Anterior cingulate cortex (tissue), 58 donors: ENCODE measurements at places on chromosomes 11 and 22.

DNA sequence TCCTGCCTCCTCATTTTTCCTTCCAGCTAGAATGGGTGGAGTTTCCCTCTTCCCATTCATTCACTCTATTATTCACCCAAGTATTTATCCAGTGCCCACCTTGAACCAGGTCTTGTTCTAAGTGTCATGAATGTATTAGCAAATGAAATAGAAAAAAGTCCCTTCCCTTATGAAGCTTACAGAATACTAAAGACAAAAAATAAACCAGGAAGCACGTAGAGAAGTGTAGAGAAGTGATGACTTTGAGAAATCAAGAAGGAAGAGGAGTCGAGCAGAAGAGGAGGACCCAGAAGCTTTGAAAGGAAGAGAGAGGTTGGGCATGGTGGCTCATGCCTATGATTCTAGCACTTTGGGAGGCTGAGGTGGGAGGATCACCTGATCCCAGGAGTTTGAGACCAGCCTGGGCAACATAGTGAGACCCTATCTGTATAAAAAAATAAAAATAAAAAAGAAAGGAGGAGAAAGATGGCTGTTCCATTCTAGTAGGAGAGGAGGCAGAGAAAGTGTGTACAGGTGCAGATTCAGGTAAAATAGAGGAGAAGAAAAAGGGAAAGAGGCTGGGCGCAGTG lies 17.1 kb upstream of the SYVN1 start:
- no peak for DNase-seq

DNA sequence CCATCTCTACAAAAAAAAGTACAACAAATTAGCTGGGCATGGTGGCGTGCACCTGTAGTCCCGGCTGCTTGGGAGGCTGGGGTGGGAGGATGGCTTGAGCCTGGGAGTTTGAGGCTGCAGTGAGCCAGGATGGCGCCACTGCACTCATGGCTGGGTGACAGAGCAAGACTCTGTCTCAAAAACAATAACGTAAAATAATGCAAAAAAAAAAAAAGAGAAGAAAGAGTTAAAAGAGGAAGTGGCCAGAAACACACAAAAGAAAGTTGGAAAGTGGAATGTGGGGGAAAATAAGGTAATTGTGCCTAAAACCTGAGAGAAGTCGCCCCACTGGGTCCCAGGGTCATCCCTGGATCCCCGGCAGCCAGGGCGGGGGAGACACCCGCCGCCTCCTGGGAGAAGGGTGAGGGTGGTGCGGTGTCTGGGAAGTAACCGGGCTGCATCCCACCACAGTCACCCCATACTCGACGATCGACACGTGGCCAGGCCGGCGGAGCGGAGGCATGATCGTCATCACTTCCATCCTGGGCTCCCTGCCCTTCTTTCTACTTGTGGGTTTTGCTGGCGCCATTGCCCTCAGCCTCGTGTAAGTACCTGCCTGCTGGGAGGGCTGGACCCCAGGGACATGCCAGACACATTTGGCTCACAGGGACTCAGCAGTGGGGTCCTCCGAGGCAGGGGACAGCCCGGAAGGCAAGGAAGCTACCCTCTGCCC lies 8.1 kb downstream of the UPK3A start:
- DNase-seq = no peak

DNA sequence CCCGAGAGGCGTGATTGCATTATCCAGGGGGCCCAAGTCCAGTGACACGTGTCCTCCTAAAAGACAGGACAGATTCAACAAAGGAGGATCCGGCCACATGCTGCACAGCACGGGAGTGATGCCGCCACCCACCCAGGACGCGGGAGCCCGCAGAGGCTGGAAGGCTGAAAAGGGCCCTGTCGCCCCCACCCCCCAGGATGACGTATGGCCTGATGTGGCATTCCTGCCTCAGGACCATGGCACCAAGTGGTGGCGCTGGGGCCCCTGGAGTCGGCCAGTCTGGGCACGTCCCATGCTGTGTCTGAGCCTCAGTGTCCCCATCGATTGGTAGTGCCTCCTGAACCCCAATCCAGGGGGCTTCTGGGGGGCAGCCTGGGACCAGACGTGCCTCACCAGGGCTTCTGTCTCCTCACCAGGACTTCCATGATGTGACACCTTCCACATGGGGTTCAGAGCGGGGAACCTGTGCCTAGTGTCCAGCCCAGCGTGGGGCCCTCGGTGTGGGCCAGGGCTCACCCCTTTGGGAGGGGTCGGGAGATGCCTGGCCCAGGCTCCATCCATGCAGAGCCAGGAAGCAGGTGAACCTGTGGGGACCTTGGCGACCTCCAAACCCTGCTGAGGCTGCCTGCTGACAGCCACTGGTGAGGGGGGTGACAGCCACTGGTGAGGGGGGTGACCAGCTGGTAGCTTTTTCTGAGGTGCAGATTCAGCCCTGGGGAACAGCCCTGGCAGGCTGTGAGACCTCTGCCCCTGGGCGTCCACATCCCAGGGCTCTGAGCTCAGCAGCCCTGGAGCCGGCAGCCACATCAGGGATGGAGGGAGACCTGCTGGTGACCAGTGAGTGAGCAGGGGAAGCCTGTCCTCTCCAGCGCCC lies 75.3 kb downstream of the KCNQ1 start:
- DNase-seq = no peak

DNA sequence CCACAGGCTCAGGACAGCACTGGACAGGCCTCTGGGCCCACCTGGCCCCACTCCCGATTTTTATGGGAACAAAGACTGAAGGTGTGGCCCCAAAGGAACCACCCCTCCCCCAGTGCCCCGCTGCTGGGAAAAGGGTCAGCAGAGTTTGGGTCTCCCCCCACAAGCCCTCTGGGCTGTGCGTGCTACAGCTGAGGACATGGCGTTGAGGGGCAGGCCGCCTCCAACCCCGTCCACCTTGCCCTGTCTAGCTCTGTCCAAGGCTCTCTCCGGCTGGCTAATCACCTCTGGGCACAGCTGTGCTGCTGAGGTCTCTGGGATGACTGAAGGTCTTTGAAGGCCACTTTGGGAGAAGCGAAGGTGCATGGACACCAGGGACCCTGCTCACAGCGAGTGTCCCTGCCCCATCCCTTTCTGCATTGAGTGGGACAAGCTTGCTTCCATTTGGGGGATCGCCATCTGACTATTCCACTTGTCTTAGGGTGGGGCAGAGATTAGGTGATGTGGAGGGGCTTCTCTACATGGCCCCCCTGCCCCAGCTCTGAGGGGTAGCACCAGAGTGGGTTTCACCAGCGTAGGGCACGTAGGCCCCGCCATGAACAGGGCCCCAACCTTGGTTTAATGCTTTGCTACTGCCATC lies 6.5 kb downstream of the ASCL2 start:
- no peak for DNase-seq

DNA sequence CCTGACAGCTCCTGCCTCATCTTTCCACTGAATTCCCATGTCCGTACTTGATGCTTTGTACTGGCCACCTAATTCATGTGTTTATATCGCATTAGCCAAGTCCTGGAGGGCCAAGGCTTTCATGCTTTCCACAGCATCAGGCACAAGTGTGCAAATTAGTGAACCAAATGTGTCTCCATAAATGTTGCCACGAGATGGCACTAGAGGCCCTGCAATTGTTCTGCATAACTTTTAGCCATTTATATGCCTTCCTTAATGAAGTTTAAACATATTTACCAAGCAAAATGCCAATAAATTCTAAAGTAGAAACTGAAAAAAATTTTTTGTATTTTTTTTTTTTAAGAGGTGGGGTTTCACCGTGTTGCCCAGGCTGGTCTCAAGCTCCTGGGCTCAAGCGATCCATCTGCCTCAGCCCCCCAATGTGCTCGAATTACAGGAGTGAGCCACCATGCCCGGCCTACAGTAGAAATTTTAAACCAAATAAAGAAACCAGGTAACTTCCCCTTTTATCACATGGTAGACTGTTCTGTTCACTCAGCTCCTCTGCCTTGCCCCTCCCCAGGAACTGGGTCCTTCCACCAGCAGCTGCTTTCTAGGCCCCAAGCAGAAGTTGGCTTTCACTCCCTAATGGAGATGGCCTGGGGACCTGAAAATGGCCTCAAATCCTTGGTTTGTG lies 20.8 kb upstream of the IL18BP start:
- no peak for DNase-seq
